Chondrocyte (in vitro differentiated cells): ENCODE measurements at places on chromosomes 11 and 22. TPM values are rescaled to one million over a fixed set of nuclear protein-coding genes. Genes with fewer than 3 reads are reported as not detected.

Gene WNT7B
- 0.15 to 1.1 TPM (median 0.18 TPM) in 3 replicates for total RNA-seq

Gene KCNK4
- total RNA-seq: 0.22 to 0.39 TPM in 2 of 3 replicates, not detected in the other

Gene TMEM191B
- 0.67 to 1.7 TPM in 2 of 3 replicates, not detected in the other for total RNA-seq

Gene GNG3
- total RNA-seq: not detected in 3 replicates

Gene APOL6
- 2.1 to 4.6 TPM (median 4.6 TPM) in 3 replicates for total RNA-seq

- H3K27ac ChIP-seq: no peak overlapping the region
- peaks cover 23% of the 10 kb centered on the region for H3K27me3 ChIP-seq
- no peak for DNase-seq
- H3K4me1 ChIP-seq: peaks cover 10% of the 10 kb centered on the region
- no peak overlapping the region for H3K4me3 ChIP-seq
These were observed 4.3 kb downstream of the LARGE2 start for GRCh38 chr11:45926536-45927331.

DNA sequence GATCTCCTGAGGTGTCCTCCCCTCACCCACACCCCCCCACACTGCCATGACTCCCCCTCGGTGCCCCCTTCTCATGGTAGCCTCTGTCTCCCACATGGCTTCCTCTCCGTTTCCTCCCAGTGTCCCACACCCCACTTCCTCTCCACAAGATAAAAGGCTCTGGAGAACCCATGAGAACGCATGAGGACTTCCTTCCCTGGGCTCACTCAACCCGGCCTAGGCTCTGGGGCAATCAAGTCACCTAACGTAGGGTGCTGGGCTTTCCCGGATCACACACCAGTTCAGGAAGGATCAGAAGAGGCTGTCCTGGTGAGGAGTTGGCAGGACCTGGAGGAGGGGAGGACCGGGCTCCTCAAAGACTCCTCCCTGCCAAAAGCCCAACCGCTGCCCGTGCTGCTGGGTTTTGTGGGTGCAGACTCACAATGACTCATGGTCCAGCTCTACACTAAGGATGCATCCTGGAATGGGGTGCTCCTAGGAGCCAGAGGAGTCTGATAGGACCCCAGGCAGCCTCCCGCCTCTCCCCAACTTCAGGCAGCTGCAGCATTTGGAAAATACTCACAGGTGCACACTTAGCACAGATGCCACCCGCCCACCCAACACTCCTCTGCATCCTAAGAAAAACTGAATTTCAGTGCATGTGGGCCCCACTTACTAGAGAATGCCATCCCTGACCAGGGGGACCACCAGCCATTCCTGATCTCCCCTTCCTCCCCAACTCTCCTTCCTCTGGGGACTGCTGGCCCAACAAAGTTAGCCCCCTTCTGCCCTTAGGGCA lies 21.0 kb downstream of the SLC22A12 start:
- no peaks in the 10 kb centered on the region for H3K4me1 ChIP-seq
- H3K27me3 ChIP-seq: peaks cover 3% of the 10 kb centered on the region
- H3K4me3 ChIP-seq: no peak overlapping the region
- H3K36me3 ChIP-seq: no peaks in the 10 kb centered on the region
- no peak overlapping the region for H3K27ac ChIP-seq

GRCh38 chr11:12174477-12175143 lies 64.2 kb downstream of the MICAL2 start:
- H3K4me3 ChIP-seq: no peak overlapping the region
- peak overlapping the region; percentile 88 for H3K27ac ChIP-seq
- peaks cover 23% of the 10 kb centered on the region for H3K36me3 ChIP-seq

DNA sequence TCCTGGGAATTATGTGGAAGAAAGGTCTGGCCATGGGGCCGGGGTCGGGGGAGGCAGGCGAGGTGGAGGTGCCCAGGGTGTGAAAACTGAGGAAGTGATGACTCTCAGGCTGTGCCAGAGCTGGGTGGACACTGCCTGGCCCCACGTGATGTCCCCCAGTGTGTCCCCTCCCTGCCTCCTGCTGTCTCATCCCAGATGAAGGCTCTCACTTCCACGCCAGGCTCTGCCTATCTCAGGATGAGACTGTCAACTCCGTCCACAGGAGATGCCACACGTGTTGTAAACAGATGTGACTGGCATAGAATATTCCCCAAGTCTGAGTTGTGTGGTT lies 51.4 kb downstream of the RPS6KA4 start:
- no peak for DNase-seq
- H3K36me3 ChIP-seq: no peaks in the 10 kb centered on the region
- peaks cover 6% of the 10 kb centered on the region for H3K27me3 ChIP-seq
- no peak overlapping the region for H3K4me3 ChIP-seq
- no peak overlapping the region for H3K27ac ChIP-seq

- H3K27me3 ChIP-seq: peaks cover 18% of the 10 kb centered on the region
- H3K36me3 ChIP-seq: no peaks in the 10 kb centered on the region
- peaks cover 20% of the 10 kb centered on the region for H3K4me1 ChIP-seq
- no peak overlapping the region for H3K4me3 ChIP-seq
- DNase-seq: no peak
These were observed 52.0 kb downstream of the NRXN2 start for GRCh38 chr11:64670975-64671374.

DNA sequence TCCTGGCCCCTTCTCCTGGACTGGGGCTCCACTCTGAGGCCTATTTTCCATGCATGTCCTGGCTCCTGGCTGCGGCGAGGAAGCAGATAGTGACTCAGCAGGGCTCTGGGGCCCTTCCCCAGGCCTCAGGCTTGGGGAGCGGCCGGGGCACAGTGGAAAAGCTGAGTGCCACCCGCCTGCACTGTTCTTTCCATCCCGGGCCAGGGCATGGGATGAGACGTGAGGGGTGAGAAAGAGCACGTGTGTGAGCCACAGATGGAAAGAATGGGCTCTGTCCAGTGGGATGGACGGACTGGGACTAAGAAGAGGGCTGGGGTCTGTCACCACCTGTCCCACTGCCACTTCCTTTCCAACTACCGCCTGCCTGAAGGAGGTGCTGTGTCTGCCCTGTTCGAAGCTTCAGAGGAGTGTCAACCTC lies 12.8 kb downstream of the SLC37A2 start:
- H3K4me1 ChIP-seq: peaks cover 7% of the 10 kb centered on the region
- H3K27me3 ChIP-seq: peaks cover 2% of the 10 kb centered on the region
- no peaks in the 10 kb centered on the region for H3K36me3 ChIP-seq
- peak; percentile 50 for DNase-seq
- H3K4me3 ChIP-seq: no peak overlapping the region

GRCh38 chr11:116515664-116516184 lies 257.1 kb downstream of the BUD13 start:
- no peak overlapping the region for H3K27ac ChIP-seq
- no peak for DNase-seq
- H3K4me1 ChIP-seq: no peaks in the 10 kb centered on the region
- no peak overlapping the region for H3K4me3 ChIP-seq
- no peaks in the 10 kb centered on the region for H3K36me3 ChIP-seq

GRCh38 chr11:11137339-11137738 lies 215.7 kb downstream of the CSNK2A3 start:
- no peak overlapping the region for H3K27ac ChIP-seq
- H3K36me3 ChIP-seq: no peaks in the 10 kb centered on the region
- H3K4me1 ChIP-seq: peaks cover 30% of the 10 kb centered on the region
- no peak overlapping the region for H3K4me3 ChIP-seq
- DNase-seq: no peak
- H3K27me3 ChIP-seq: no peaks in the 10 kb centered on the region

GRCh38 chr22:17009640-17010291 lies 1.7 kb upstream of the GAB4 start:
- no peaks in the 10 kb centered on the region for H3K4me1 ChIP-seq
- no peaks in the 10 kb centered on the region for H3K36me3 ChIP-seq
- no peaks in the 10 kb centered on the region for H3K27me3 ChIP-seq

- H3K4me3 ChIP-seq: no peak overlapping the region
- H3K27ac ChIP-seq: no peak overlapping the region
- no peak for DNase-seq
- no peaks in the 10 kb centered on the region for H3K36me3 ChIP-seq
These were observed 29.4 kb upstream of the SLN start for GRCh38 chr11:107741044-107741823.

GRCh38 chr11:130865091-130865773 lies 51.0 kb downstream of the SNX19 start:
- no peak for DNase-seq
- peaks cover 8% of the 10 kb centered on the region for H3K36me3 ChIP-seq
- H3K4me1 ChIP-seq: peaks cover 64% of the 10 kb centered on the region
- H3K27ac ChIP-seq: peak overlapping the region; percentile 99
- H3K4me3 ChIP-seq: no peak overlapping the region
